Activated T-helper 1 cell treated with anti-CD3 and anti-CD28 coated beads, Interleukin-2, amount 50 U/mL, for 16 hours (primary cell): ENCODE measurements at places on chromosomes 7 and 10.

DNA sequence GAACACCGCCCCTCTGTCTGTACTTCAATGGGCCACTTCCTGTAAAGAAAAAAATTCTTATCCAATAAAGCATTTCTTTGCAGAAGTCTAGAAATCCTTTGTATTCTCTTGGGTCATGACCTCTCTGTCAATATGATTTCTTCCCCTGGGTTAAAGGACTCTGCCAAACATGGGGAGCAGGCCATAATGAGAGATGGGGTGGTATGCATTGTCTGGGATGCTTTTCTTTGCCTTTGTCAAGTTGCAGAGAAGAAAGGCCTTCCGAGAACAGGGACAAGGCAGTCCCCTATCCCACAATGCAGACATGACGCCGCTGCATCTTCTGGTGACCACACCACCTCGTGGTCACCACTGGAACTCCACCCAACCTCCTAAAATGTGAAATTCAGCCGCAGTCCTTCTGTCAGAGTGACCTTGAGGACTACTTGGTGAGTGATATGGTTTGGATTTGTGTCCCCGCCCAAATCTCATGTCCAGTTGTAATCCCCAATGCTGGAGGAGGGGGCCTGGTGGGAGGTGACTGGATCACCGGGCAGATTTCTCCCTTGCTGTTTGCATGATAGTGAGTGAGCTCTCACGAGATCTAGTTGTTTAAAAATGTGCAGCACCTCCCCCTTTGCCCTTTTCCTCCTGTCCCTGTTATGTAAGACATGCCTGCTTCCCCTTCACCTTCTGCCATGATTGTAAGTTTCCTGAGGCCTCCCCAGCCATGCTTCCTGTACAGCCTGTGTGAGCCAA, 15.2 kb upstream of the FRMPD2 start:
- DNase-seq, result peak; percentile 7

GRCh38 chr10:103687172-103687571, 168.2 kb downstream of the SH3PXD2A start:
- DNase-seq, result no peak

GRCh38 chr7:4144811-4145510, 537.1 kb upstream of the FOXK1 start:
- no peak for DNase-seq

DNA sequence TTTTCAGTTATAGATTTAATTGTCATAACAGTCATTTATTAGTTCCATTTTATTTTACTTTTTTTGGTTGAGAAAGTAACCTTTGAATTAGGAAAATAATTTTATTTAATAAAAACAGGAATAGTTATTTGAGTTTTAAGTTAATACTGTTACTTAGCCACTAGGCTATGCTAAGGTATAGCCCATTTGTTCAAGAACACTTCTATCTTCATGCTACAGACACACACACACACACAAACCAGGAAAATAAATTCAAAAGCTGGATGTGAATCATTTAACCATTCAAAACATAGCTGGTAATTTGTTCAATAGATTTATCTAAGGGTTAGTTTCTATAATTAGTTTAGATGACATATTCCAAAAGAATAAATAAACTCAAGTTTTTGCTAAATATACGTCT, 148.4 kb downstream of the RNF133 start:
- DNase-seq, result no peak

GRCh38 chr10:51585742-51586141, 113.7 kb downstream of the CSTF2T start:
- no peak for DNase-seq

DNA sequence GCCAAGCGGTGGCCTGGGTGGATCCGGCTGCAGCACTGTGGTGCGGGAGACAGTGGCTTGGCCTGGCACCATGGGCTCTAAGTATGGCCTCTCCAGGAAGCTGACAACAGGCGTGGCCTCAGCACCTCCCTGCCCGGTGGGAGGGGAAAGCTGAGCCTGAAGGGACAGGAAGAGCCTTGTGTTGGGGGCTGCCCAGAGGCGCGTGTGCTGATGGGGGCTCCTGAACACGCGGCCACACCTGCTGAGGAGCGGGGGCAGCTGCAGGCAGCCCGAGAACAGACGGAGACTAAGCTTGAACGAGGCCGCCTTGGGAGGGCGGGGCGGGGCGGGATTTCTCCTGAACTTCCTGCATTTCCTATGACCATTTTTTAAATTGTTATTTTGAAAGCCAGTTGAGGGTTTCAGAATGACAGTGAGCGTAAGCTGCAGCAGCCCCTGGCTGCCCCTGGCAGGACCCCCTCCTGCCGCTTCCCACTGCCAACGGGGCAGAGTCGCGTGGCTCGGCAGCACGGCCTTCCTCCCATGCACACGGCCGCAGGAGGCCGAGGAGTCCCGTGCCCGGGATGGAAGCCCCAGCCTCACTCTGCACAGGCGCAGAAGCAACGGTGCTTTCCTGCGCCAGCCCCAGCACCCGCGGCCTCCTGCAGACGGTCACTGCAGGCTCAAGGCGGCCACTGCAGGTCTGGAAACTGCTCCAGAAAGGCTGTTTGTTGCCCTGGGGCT, 43.2 kb downstream of the DPYSL4 start:
- DNase-seq, result no peak

- DNase-seq, result no peak
These were observed 86.2 kb upstream of the PPIF start for GRCh38 chr10:79260811-79261740.

DNA sequence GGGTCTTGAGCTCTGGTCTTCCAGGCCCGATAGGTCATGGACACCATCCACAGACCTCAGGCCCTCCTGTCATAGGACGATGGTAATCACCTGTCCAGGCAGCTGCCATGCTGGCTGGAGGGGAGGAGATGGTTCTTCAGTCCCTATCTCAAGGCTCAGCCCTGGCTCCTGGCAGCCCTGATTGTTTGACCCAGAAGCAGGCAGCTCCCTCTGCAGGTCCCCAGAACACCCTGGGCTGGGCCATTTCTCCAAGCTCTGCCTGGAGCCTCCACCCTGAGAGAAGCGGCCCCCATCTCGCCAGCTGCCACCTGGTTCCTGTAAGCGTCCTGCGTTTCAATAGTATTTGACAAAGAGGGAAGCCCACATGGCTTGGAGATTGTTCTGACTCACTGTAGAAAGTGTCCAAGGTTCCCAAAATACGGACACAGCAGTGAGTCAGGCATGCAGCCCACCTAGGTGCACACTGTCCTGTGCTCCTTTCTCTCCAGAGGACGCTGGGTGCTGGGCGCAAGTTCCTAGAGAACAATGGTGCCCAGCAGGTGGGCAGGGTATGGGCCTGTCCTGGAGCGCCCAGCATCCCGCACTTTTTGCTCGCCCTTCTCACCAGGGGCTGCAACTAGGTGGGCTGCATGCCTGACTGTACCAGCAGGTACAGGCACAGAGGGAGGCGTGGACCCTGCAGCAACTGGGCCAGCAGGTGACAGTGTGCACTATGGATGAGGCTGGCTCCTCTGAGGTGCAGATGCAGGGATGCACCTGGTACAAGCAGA, 72.4 kb upstream of the EBF3 start:
- DNase-seq, result no peak

DNA sequence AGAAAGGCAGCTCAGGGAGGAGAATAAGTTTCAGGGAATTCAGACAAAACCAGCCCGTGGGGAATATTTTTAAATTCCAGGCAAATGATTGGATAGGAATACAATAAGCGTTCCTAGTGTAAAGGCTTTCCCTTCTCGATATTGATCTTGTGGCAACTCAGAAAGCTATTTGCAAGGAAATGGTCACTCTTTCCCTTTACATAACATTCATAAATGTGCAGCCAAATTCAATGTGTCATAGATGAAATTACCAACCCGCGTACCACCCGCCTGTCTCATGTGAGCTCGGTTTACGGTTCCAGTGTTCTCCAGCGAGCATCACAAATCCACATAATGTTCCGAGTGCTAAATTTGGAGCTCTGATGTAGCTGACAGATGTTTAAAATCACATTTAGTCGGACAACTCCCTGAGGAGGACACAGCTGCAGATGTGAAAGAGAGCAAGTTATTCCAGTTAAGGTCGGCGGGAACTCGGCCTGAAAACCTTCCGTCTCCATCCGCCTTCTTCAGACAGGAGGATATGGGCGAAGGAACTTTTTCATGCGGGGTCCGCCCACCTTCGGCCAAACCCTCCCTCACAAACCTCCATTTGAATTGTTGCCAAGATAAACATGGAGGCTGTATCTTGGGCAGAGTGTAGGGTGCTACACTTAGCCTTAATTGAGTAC, 327.0 kb downstream of the RNLS start:
- no peak for DNase-seq

DNA sequence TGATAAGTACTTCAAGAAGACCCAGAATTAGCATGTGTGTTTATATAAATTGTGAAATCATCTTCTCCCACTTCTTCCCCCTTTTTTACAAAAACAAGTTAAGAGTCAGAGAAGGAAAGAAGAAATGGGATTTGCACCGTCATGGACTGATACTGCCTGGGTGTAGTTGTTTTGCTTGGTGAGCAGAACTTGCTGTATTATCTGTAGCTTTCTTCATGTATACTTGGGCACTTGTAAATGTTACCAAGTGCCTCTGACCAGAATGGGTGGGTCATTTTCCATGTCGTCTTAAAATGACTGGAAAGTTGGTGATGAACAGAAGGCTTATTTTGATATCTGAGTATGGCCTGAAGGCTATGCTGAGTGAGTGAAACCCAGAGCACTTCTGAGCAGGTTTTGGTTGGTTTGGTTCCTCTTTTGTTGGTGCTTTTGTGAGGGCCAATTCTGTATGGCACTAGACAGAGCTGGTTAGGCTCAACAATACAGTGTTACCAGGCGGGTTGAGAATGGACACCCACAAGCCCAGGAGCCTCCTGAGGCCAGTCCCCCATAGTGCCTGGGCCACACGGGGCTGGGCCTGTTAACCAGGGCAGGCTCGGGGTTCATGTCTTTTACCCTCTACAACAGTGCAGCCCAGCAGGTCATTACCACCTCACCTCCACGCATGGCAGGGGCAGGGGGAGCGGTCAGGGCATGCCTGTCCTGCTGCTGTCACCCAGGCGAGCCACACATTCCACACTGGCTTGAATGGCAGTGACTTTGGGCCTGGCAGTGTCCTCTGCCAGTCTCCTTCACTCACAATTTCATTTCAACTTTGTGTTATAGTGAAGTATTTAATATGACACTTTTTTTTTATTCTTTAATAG, 115.1 kb downstream of the CCNY start:
- DNase-seq, result no peak

DNA sequence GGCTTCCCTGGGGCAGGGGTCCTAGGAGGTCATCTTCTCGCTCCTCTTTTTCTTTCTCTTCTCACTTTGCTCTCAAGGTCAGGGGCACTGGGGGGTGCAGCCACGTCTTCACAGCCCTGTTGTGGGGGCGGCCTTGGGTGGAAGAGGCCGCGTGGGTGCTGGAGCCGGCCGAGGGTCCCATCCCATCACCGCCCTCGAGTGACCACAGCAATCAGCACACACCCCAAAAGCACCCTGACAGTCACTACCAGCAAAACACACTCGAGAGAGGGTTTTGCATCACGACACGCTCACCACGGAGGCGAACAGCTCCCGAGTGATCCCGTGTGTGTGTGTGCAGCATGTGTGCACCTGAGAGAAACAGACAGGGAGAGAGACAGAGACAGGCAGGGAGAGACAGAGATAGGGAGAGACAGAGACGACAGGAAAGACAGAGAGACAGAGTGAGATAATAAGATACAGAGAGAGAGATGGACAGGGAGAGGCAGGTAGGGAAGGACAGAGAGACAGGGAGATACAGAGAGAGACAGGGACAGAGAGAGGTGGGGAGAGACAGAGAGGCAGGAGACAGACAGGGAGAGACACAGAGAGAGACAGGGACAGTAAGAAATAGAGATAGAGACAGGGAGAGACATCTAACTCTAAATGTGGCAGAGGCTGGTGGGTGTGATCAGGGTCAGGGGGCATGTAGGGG, 100.9 kb downstream of the WDR37 start:
- no peak for DNase-seq
